Fibroblast of lung (primary cell): ENCODE measurements at places on chromosomes 3 and 15. TPM values are rescaled to one million over a fixed set of nuclear protein-coding genes. Genes with fewer than 3 reads are reported as not detected.

C3orf49 gene
- total RNA-seq, result not detected in 2 replicates

PHLDB2 gene
- total RNA-seq, result 43.4 and 47.9 TPM in 2 replicates

C3orf85 gene
- total RNA-seq, result not detected in 2 replicates

ACP3 gene
- 0.77 and 3.5 TPM in 2 replicates for total RNA-seq

STOML1 gene
- total RNA-seq, result 9.2 and 24.8 TPM in 2 replicates

SLC12A1 gene
- total RNA-seq, result not detected in 2 replicates

BRK1 gene
- total RNA-seq, result 112 and 114 TPM in 2 replicates

ARL8B gene
- total RNA-seq, result 56.0 and 74.8 TPM in 2 replicates

TM4SF1 gene
- total RNA-seq, result 46.0 and 423 TPM in 2 replicates

PRICKLE2 gene
- 25.9 and 29.4 TPM in 2 replicates for total RNA-seq

TEX55 gene
- not detected in 2 replicates for total RNA-seq

CEP19 gene
- total RNA-seq, result 3.6 and 4.4 TPM in 2 replicates

CLDND1 gene
- total RNA-seq, result 71.4 and 76.8 TPM in 2 replicates

COL6A5 gene
- total RNA-seq, result under 0.01 and 0.66 TPM in 2 replicates

CAMKV gene
- total RNA-seq, result not detected in 2 replicates

SNAPC5 gene
- total RNA-seq, result 28.6 and 36.5 TPM in 2 replicates

RFT1 gene
- total RNA-seq, result 9.0 and 9.7 TPM in 2 replicates

SAMD7 gene
- total RNA-seq, result not detected in 2 replicates

DNAH1 gene
- total RNA-seq, result 1.8 and 3.0 TPM in 2 replicates

IL17RB gene
- 0.26 and 0.33 TPM in 2 replicates for total RNA-seq

FAM43A gene
- total RNA-seq, result 7.2 and 8.8 TPM in 2 replicates

FGF12 gene
- total RNA-seq, result 0.17 TPM in 1 of 2 replicates, not detected in the other

TNFSF10 gene
- total RNA-seq, result 1.5 and 4.3 TPM in 2 replicates

HYAL1 gene
- 1.3 and 1.8 TPM in 2 replicates for total RNA-seq

TMEM207 gene
- total RNA-seq, result not detected in 2 replicates

TMOD2 gene
- 8.0 and 11.2 TPM in 2 replicates for total RNA-seq

RAMAC gene
- total RNA-seq, result 26.6 and 32.4 TPM in 2 replicates

VIPR1 gene
- total RNA-seq, result not detected in 2 replicates

DBR1 gene
- total RNA-seq, result 19.7 and 21.6 TPM in 2 replicates

ADGRG7 gene
- total RNA-seq, result not detected in 2 replicates

LDHAL6B gene
- not detected in 2 replicates for total RNA-seq

LSMEM2 gene
- not detected in 2 replicates for total RNA-seq
